Muscle of back (tissue), 13 donors: ENCODE measurements at places on chromosomes 11 and 22.
A peak's percentile ranks its signal among the peaks of the same experiment; 100 is the strongest.

GRCh38 chr22:39825661-39826102 lies 67.9 kb downstream of the ENTHD1 start:
- DNase-seq: no peak

DNA sequence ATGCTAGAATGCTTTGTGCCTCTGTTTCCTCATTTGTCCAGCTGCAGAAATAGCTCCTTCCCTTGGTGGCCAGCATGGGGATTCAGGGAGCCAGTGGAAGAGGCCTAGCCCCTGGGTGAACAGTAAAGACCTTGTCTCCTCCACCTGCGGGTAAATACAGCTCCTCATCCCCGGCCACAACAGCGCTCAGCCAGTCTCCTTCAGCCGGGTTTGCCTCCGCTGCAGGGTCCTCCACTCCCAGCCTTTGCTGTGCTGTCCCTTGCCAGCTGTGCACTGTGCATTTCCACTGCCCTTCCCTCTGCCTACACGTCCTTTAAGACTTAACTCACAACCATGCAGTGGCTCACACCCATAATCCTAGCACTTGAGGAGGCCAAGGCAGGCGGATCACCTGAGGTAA lies 1.5 kb upstream of the CDC42EP1 start:
- no peak for DNase-seq

- no peak for DNase-seq
Observed at GRCh38 chr11:129969920-129970319, 32.7 kb downstream of the PRDM10 start.

- no peak for DNase-seq
Observed at GRCh38 chr11:44737245-44738085, 10.7 kb downstream of the TSPAN18 start.

DNA sequence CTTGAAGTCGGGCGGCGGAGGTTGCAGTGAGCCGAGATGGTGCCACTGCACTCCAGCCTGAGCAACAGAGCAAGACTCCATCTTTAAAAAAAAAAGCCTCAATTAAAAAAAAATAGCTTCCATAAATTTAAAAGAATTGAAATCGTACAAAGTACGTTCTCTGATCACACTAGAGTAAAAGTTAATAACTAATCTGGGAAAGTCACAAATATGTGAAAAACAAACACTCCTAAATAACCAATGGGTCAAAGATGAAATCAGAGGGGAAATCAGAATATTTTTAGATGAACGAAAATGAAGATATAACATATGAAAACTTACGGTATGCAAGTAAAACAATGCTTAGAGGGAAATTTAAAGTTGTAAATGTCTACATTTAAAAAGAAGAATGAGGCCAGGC lies 19.8 kb downstream of the NEFH start:
- DNase-seq: no peak

DNA sequence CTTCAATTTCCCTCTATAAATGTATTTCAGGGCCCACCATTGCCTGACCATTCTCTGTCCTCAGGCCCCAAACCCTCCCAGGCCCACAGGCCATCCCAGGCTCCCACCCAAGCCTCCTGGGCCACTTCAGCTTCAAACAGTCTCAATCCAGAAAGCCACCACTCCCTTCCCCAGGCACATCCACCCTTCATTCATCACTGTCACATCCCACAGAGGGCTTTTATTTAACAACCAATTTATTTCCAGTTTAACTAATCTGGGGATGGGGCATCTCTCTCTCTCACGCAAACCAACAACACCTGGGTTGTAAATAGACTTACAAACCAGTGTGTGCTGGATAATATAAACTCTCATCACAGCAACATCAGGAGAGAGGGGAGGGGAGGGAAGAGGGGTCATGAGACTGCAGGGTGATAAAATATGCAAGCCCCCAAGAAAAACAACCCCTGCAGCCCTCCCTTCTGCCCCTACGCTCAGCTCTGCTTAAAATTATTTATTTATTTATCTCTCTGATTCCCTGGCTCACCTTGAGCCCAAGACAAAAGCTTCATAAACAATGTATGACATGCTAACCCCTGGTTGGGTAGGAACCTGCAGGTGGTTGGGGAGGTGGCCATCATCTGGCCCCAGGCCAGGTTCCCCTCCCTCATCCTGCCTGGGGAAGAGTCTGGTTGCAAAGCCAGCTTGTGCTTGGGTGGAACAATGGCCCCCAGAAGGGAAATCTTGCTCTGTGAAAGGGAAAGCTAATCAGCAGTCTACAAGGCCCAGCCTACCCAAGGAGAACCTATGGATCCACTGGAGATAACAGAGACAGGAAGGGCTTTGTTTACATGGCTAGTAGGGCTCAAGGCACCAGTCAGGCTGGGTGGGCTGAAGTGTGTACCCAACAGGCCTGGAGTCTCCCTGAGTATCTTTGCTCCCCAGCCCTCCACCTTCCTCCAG lies 359.2 kb downstream of the BUD13 start:
- no peak for DNase-seq

- DNase-seq: no peak
Observed at GRCh38 chr22:45998638-45999378, 21.8 kb upstream of the WNT7B start.

DNA sequence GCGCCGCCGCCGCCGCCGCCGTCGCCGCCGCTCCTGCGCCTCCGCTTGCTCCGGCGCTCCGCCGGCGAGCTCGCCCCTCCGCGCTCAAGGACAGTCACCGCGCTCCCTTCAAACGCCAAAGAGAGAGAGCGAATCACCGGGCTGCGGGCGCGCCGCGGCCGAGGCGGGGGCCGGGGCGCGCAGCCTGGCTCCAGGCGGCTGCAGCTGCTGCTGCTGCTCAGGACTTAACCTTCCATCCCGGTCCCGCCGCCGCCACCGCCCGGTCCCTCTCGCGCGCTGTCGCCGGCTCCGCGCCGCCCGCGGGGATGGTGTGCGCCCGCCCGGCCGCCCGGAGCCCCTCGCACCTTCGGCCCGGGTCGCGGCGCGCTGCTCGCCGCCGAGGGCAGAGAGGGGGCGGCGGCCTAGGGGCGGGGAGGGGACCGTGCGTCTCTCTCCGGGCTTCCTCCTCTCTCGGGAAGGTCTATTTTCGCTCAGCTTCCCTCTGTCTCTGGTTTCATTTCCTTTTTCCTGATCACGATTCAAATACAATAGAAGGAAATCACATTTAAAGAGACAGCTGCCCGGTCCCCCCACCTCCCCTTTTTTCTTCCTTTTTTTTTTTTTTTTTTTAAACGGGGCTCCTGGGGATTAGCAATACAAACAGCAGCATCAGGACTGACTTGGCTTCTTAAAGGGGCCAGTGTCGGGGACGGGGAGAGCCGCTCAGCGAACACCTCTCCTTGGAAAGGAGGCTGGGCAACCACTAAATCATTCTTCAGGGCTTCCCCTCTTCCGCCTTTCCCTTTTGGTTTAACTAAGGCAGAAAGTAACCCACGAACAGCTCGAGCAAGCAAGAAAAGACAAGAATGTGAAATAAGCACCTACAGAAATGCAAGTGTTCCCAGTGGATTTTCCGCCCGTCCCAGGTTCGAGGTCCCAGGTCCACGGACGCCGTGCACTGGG lies 22.1 kb downstream of the LMO2 start:
- DNase-seq: peak; percentile 72

DNA sequence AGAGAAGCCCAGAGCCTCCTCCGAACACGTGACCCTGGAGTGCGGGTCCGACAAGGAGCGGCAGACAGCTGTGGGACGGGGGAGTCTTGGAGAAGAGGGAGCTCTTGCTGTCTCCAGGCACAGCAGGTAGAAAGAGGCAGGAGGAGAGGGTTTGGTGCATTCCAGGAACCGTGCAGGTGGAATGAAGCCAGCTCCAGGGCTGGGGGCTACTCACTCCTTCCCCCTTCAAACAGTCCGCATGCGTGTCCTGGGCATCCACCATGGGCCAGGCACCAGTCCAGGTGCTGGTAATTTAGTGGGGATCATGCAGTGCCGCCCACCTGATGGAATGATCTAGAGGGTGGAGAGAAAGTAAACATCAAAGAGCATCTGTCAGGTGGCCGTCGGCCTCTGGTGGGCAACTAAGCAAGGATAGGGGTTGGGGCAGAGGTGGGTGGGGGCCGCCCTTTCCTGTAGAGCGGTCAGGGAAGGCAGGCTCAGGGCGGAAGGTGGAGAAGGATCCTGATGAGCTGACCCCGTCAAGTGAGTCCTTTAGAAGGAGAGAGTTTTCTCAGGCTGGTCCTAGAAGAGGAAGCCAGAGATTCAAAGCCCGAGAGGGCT lies 850.0 kb downstream of the TBC1D22A start:
- no peak for DNase-seq

GRCh38 chr11:119729951-119730613 lies 1.1 kb upstream of the NECTIN1 start:
- peak; percentile 42 for DNase-seq

- peak; percentile 59 for DNase-seq
Observed at GRCh38 chr11:111308140-111308539, 9.8 kb downstream of the POU2AF3 start.

GRCh38 chr11:61028135-61028729 lies 56.8 kb downstream of the CD6 start:
- no peak for DNase-seq

DNA sequence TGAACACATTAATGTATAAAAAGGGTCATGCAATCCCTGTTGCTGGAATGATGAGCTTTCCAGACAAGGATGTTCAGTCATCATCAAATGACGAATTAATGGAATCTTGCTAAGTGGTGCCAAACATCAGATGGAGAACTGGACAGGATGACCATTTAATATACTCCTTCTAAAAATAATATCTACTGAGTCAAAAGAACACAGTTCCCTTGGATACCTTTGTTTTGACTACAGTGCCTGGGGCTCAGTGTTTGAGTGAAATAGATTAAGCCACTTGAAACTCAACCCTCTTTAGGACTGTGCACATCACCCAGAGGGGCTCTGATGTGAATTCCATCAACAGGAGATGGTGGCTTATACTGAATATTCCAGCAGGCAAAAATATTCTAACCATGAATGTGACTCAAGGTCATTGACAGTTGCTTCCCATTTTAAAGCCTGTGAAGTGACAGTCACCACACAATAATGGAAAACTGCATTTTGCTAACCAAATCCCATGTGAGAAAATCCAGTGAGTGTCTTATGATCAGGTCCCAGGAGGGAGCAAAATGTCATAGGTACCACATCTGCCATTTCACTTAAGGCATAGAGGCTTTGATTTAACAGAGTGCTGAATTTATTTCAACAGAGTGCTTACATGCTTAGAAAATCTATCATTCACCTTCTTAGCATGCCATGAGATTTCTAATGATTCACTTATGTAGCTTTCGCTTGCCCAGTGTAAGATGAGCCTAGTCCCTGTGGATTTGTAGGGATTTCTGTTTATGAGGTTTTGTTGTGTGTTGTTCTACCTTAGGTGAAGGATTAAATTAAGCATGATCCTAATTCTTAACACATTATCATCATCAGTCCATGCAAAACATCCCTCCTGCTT lies 41.3 kb upstream of the SLN start:
- no peak for DNase-seq

DNA sequence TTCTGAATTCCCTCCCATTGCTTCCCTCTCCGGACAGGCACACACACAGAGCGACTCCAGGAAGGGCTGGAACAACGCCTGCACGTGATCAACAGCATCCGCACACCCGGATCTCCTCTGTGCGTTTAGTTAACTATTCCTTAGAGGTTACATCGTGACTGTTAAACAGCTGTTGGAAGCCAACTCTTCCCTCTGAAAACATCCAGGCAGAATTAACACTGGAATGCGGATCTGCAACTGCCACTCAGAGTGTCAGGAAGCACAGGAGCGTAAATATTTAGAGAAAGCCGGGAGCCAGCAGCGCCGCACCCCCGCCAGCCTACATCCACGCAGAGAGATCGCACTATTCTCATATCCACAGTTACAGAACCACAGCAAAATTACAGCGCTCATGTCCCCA lies 46.2 kb downstream of the SHANK2 start:
- DNase-seq: peak; percentile 48

DNA sequence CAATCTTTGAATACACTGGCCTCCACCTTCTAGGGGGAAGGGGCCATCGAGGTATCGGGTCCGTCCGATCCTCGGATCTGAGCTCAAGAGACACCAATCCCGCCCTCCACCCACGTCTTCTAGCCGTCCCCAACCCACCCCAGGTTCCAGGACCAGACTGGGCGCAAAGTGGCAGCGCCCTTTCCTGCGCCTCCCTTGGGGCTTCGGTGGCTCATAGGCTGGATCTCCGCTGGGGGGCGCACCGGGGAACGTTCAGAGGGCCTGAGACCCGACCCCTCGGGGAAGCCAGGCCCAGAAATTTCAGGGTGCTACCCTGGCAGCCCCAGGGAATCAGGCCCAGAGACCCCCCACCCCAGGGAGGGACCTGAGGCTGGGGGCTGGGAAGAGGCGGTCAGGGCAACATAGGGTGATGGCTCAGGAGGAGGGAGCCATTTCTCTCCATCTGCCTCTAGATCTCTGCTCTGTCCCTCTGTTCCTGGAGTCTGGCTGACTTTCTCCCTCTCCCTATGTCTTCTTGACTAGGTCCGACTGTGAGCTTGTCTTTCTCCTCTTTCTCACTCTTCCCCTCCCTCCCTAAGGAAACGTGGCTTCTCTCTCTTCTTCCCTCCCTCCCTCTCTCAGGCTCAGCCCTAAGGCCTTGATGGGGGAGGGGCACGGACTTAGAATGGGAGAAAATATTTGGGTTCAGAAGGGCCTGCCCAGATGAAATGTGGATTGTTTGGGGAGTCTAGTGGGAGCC lies 1.1 kb downstream of the CREB3L1 start:
- no peak for DNase-seq

DNA sequence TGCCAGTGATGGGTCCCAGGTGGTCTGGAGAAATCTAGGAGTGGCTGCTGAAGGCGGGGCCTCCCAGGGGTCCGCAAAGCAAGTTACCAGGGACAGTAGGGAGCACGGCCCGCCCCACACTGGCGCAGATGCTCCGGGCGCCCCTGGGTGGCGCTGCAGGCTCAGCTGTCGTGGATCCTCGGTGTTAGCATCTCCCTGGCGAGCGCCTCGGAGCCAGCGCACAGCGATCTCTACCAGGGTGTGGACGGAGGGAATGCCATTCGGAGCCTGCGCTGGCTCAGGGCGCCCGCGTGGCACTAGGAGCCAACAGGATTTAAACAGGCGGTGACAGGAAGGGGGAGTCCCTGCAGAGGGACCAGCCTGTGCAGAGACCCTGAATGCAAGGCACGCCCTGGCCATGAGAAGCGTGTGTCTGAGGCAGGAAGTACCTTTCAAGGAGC lies 20.2 kb downstream of the FADS3 start:
- DNase-seq: peak; percentile 91

DNA sequence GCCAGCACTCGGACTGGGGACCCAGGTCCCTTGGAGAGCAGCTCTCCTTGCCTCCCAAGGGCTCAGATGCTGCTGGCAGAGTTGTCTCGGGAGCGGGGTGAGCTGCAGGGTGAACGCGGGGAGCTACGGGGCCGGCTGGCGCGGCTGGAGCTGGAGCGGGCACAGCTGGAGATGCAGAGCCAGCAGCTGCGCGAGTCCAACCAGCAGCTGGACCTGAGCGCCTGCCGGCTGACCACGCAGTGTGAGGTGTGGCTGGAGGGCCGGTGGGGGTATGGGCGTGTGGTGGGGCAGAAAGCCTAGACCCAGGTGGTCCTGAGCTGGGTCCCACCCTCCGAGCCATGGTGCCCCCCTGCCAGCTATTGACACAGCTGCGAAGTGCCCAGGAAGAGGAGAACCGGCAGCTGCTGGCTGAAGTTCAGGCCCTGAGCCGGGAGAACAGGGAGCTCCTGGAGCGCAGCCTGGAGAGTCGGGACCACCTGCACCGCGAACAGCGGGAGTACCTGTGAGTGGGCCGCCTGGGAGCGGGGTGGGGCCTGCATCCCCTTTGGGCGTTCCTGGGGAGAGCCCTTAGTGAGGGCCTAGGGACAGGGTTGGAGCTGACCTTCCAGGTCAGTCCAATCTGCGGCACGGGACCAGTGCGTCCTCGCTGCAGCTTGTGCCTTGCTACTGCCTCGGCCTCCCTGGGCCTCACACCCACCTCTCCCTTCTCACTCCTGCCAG lies 5.8 kb upstream of the RPS6KA4 start:
- DNase-seq: no peak

- DNase-seq: no peak
Observed at GRCh38 chr11:8593935-8594909, at the start of gene STK33. TSS of gene STK33 (minus strand) at chr11:8594228. CDS start at chr11:8474905, 119,323 bp downstream.

- no peak for DNase-seq
Observed at GRCh38 chr11:11580012-11580411, 41.8 kb downstream of the GALNT18 start.
